ENCODE measurements at places on chromosomes 7 and 10.

DNA sequence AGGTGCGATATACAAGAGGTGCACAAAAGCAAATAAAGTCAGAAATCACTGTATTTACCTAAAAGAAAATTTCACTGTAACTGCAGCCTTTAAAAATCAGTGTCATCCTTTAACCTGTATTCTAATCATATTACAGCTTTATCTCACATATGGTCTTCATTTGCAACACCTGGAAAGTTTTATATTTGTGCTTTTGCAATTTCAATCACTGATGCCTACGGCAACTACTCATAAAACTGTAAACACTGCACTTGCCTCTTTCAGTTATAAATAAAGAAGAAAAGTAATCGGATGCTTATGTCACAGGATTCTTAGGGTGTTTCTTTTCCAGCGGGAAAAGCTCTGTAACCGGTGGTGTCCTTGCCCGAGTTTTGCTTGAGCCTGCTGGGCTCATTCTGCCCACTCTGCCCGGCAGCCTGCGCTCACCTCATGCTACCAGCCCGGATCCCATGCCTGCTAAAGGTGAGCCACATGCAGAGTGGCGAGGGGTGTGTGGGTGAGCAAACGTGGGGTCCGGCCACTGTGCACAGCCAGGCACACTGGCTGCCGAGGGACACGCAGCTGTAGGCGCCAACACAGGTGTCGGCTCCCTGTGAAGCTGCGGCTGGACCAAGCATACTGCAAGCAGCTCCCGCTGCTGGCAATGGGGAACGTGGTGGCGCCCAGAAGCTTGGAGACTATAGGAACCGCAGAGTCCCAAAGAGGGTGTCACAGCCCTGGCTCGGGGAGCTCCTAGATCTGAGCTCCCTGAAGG is 56.3 kb upstream of the ABCB5 start:
- DNase-seq: no peak

GRCh38 chr7:56290548-56290947 is 174.3 kb upstream of the NUPR2 start:
- no peak for DNase-seq

DNA sequence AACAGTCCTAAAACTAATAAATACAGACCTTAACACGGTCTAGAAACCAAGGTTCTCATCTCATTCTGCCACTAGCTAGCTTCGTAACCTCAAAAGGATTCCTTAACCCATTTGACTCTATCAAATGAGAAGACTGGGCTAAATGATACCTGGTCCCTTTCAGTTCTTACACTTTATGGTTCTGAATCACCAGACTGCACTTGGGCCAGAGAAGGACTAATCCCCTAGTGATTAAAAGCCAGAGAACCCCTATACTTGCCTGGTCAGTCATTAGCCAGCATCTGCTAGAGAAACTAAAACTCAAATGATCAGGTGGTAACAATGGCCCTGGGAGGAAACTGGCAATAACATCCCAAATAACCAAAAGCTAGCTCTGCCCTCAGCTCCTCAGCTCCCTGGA is 16.8 kb downstream of the TMEM243 start:
- DNase-seq: no peak

DNA sequence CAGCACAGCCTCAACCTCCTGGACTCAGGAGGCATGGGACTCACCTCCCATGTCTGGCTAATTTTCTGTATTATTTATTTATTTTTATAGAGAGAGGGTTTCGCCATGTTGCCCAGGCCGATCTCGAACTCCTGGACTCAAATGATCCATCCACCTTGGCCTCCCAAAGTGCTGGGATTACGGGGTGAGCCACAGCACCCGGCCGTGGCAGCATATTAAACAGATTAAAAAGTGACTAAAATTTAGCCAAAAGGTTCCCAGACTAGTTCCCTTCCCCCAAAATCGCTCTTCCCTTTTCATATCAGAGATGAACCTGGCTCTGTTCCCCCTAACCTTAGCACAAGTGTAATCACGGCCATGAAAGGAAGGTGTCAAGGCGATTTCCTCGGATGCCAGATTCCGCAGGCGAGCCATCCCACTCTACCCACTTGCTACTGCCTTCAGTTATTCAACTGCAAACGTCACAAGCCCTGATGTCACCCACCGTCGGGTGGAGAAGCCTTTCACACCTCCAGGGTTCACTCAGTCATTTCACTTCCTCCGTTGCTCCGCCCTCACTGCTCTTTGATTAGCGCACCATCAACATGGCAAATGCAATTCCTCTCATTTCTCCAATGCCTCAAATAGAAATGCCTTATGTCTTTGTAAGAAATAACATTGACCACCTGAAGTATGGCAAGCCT is 104.7 kb upstream of the RHEB start:
- DNase-seq: no peak

DNA sequence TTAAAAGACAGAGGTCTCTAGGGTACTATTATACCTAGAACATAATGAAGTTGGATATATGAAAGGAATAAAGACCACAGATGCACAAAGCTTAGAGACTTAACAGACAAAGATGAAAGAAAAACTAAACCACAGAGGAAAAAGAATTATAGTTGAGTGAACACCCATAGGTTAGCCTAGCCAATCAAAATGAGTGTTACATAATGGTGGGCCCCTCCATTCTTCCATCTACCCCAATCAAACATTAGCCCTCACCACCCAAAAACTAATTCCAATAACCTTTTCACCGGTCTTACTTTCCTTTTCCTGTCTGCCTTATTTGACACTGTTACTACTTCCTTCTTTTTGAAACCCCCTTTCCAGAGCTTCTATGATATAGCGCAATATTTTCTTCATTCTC is 130.1 kb downstream of the ELMO1 start:
- DNase-seq: no peak

- no peak for DNase-seq
These were observed 9.5 kb downstream of the RHOBTB1 start for GRCh38 chr10:60934215-60935175.

DNA sequence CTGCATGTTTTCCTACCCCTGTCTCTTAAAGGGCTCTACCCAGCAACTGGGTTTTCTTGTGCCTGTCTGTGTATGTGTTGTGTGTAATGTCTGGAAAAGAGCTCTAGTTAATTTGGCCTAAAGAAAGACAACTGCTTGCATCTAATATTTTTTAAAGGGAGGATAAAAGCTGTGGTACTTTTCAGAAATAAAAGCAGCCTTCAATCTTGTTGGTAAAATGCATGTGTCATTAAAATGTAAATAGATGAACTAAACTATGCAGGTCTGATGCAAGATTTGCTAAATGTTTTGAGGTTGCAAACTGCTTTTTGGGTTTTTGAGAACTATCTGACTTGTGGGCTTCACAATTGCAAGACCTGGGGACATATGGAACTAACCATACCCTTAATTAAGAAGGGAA is 445.3 kb downstream of the HTR7 start:
- DNase-seq: no peak

DNA sequence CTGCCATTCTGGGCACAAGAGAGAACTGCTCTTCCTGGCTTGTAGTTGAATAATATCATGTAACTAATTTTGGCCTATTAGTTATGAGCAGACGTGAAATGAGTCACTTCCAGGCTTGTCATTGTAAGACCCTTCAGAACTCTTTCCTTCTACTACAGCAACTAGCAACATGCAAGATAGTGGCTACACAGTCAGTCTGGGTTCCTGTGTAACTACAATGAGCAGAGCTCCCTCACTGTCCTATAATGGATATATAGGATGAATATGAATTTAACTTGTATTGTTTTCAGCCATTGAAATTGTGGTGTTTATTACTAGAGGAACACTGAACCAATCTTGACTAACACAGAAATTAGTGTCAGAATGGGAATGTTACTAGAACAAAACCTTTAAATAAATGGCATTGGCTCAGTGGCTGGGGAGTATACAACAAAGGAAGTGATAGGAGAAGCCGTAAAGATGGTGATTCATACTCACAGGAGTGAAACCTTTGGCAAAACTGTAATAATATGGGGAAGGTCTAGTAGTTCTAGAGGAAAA is 2.9 kb upstream of the MTPN start:
- no peak for DNase-seq

- no peak for DNase-seq
These were observed 98.6 kb downstream of the GRM8 start for GRCh38 chr7:127154101-127154500.

DNA sequence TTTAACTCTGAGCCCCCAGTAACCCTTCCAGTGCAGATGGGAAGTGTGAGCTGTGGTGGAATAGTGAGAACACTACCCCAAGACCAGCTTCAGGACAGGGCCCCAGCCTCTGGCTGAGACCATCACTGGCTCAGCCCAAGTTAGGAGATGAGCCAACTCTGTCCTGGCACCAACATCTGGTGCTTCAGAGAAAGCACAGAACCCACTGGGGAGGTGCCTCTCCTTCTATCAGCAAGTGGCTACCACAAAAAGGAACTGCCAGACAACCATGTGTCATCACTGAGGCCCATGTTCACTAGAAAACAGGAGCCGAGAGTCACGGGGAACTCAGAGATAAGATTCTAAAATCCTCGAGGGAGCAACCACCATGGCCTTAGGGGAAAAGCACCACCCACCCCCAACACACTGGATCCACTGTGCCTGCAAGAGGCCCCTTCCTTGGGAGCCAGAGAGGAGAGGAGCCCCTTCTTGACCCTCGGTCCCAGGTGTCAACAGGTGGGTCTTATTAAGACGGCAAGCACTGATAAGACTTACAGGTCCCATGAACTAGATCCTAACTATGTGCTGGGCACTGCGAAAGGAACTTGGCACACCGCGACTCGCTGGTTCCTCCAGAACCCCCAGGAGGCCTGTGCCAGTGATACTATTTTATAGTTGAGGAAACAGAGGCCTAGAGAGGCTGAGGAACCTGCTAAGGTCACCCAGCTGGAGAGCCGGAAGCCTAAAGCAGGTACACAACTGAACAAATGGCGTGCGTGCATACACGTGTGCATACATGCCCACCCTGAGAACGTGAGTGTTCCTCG is 102.7 kb downstream of the FAM53B start:
- peak; percentile 49 for DNase-seq

DNA sequence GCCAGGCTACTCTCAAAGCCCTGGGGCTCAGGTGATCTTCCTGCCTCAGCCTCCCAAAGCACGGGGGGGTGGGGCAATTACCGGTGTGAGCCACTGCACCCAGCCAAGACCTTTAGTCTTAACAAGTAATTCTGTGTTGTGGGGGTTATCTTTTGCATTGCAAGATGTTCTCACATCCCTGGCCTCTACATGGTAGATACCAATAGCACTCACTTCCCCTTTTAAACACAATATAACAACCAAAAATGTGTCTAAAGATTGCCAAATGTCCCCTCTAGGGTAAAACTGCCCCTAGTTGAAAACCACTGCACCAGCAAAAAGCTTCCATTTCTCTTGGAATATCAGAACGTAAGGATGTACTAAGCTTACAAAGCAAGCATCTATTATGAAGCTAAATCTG is 225.0 kb downstream of the CTNNA3 start:
- DNase-seq: no peak

DNA sequence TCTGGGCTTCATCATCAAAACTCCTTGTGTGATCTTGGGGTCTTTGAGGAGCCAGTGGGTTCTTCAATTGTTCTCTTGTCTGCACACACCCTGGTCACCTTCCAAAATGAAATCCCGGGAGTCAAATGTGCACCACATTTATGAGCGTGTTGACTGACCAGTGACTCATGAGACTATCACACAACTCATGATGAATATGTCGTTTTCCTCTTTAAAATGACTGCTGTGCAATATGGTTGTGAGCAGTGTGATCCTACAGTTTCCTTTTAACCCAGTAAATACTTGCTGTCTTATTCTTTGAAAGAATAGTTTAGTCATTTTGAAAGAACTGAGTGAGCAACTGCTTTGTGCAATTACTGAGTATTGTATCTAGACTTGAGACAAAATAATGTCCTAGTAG is 149.2 kb downstream of the DYNC1I1 start:
- no peak for DNase-seq

DNA sequence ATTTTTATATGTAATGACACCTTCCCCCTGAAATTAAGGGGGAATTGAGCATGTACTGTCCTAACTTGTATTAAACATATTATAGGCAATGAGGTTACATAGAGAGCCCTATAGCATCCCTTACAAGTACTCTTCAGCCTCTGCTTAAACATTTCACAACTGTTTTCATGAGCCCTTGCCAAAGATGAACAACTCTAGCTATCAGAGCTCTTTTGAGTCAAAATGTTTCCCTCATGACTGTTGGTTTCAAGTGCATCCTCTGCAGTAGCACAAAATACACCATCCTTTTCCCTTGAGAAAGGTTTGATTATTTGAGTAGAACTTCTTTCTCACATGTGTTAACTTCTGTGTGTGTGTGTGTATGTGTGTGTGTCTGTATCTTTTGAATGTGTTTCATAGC is 1157.6 kb upstream of the CELF2 start:
- DNase-seq: no peak

DNA sequence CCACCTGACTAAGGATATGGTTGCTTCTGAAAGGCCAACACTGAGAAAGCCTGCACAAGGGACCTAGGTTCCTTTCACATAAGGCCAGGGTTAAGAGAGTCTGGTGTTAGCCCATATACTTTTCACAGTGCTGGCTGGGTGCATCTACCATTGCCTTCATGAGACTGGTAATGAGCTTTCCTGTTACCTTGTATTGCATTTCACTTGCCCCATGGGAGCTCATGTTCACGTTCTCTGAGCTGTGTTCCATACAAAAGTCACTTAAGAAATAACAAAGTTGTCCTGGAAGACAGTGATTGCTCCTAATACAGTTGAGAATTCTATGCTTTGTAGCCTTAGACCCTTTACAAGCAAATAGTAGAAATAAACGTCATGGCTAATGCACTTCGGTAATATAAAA is 337.8 kb upstream of the TEX47 start:
- DNase-seq: no peak

DNA sequence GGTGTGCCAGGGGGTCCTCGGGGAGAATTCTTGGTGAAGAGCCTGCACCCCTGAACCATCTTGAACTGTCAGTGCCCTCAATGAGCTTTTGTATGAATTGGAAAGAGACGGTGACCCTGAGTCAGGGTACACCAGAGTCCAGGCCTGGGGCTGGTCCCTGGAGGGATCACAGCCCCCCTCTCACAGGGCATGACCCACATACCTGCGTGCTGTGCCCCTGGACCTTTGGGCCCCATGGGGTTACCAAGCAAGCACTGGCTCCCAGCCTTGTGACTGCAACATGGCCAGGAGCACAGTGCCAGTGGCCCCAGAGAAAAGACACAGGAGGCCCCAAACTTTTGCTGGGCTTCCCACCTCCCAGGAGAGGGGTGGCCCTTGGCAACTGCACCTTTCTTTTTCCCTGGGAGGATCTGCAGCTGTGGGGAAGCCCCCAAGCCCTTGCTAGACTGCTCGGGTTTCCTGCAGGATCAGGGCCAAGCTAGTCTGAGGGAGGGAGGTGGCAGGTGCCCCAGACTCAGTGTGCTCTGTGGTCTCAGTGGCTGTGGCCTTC is 153.5 kb downstream of the ZNF248 start:
- no peak for DNase-seq
